ENCODE measurements at places on chromosomes 4 and X. TPM values are rescaled to one million over a fixed set of nuclear protein-coding genes. Genes with fewer than 3 reads are reported as not detected.

The TRIM2 gene
- total RNA-seq: 26.1 TPM

The NOX1 gene
- 0.47 TPM for total RNA-seq

The NXF2 gene
- total RNA-seq: not detected

The TRIM60 gene
- total RNA-seq: not detected

The CD99 gene
- total RNA-seq: 350 TPM

The S100G gene
- total RNA-seq: not detected

The PRDM8 gene
- 6.2 TPM for total RNA-seq

The PARM1 gene
- total RNA-seq: 0.77 TPM
